ENCODE measurements at places on chromosomes 5 and 9.

DNA sequence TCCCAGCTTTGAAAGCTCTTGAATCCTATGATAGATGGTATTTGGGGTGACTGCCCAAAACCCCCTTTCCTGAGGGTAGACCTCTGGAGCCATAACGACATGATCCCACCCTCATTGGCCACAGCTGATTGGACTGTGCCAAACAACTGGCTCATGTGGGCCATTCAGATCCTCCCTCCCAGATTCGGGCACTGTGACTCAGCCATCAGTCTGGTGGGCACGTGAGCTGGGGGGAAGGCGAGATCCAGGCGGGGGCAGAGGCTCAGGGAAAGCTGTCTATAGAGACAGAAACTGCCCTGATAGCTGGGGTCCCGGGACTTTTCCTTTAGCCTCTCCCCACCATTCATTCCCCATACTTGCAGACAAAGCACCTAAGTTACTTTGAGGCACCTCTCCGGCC is 15.1 kb upstream of the NCS1 start:
- no peak for DNase-seq

DNA sequence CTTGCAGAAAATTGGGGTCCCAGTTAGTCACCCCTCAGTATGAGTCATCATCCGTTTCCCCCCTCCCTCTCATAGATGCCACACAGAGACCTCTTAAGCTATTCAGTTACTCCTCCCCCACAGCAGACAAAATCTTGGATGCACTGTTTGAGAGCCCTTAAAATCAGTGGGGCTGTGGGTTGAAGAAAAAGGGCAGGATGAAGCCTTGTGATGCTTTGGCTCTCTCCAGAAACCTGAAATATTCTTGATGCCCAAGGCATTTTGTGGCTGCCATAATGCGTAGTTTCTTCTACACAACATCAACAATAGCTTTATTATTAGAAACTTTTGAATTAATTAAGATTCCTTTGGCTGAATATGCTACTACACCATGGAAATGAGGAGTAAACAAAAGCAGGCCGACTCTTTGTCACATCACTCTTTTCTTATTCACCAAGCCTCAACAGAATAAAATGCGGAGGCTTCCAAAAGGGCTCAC is 133.8 kb downstream of the MRPS30 start:
- DNase-seq, result peak; percentile 27

DNA sequence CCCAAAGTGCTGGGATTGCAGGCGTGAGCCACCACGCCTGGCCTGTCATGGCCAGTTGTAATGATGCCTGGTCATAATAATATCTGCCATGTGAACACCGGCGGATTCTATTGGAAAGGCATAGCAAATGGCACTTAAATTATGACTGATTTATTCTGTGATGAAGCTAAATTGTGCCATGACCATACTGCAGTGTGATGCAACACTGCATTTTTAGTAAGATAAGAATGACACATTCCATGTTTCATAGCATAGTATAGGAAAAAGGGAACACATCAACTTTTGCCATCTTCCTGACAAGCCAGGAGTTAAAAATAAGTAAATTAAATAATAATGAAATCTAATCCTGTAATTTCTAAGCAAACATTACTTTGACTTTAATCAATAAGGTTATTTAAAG is 30.4 kb upstream of the BICD2 start:
- no peak for DNase-seq

DNA sequence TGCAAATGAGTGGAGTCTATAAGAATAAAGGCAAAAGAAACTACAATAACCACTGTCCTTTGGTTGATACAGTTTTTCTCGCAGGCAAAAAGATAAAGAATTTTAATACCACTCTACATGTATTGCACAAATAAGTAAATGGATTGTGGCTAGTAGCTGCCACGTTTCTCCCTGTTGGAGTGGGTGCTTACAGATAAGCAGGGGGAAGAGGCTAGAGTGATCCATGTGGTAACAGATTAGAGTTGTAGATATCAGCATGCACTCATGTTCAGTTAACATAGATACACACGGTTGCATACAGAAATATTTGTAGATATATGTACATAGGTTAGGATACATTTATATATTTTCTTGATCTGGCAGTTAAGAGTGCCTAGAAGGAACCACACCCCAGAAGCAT is 179.5 kb downstream of the ARHGEF28 start:
- DNase-seq, result no peak

- no peak for DNase-seq
These were observed 43.2 kb downstream of the TMEM167A start for GRCh38 chr5:83034036-83034435.

DNA sequence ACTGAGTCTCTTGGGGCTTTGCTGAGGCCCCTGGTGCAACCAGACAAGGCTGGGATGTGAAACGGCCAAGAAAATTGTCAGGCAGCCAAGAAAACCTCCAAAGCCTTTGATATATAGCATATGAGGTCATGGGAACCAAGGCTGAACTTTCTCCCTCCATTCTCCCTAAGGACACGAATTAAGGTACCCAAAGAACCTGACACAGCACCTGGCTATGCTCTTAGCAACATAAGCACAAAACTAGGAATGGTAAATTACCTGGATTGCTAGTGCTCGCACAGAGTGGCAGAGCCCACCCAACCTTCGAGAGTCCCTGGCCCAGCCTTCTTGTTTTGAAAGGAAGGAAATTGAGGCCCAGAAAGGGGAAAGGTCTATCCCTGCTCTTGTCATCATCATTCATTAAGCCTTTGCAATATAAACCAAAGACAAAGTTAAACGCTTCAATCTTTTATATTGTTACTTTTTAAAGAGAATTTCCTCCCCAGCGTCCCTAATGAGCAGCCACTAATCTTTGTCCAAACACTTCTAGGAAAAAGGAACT is 220.0 kb upstream of the NR4A3 start:
- DNase-seq, result peak; percentile 9

GRCh38 chr5:87051502-87052113 is 216.1 kb upstream of the RASA1 start:
- no peak for DNase-seq

GRCh38 chr5:31078956-31079355 is 114.5 kb upstream of the CDH6 start:
- no peak for DNase-seq

DNA sequence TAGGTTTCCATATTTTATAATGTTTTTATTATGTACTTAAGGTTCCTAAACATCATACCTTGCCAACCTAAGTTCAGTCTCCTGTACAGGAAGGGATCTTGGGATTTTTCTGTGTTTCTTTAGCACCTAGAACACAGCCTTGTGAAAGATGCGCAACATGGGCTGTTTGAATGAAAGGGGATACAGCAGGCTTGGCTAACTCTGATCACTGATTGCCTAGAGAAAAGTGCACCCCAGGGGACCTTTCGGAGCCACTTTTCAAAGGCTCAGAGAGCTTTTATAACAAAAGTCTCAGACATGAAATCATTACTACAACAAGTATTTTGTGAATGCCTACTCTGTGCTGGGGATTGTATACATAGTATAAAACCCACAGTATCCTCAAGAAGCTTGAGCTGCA is 261.6 kb downstream of the BNC2 start:
- DNase-seq, result no peak

DNA sequence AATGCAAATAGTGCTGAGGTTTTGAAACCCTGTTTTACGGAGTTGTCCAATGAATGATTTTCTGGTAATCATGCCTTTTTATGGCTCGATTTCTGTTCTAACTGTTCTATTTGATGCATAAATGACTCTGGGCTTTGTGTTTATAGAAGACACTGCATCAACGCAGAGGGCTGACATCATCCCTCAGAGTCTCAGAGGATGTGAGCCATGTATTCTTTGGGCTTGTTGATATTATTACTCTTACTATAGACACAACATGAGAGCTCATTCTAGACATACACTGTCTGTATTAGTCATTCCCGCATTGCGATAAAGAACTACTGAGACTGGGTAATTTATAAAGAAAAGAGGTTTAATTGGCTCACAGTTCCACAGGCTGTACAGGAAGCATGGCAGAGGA is 31.6 kb downstream of the CDH6 start:
- DNase-seq, result peak; percentile 2

DNA sequence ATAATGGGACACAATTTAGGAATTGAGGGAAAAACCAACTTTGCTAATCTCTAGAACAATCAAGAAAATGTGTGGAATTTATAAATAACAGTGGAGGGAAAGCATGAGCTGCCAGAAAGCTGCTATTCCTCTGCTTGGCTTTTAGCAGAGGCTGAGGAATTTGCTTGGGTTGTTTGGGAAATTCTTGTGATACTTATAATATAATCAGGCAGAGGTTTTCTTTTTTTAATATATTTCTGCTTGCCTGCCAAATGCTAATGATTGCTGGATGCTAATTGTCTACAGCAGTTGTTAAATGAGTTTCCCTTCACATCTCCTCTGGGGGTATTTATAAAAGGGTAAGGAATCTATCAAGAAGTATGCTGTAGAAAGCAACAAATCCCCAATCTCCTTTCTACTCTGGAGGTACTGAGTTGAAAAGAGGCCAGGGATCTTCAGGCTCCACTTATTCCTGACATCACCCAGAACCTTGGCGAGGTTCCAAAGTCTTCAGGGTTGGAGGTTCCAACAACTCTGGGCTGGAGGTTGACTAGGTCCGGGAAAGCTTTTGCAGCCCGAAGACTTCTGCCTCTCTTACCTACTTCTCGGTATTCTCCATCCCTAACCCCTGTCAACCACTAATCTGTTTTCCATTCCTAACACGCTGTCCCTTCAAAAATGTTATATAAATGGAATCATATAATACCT is 60.4 kb upstream of the TMED7 start:
- DNase-seq, result peak; percentile 74

DNA sequence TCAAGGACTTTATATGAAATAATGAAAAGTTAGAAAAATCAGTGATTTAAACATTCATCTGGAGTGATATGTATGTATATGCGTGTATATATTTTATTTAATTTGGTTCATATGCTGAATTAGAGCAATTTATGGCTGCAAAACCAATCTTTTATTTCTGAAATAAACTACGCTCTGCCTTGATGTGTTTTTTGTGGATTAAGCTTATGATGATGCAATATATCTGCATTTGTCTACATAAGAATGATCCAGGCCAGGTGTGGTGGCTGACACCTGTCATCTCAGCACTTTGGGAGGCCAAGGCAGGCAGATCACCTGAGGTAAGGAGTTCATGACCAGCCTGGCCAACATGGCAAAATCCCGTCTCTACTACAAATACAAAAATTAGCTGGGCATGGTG is 1842.3 kb upstream of the CDH6 start:
- DNase-seq, result no peak

- no peak for DNase-seq
These were observed 257.1 kb downstream of the SAXO1 start for GRCh38 chr9:18775930-18776329.

GRCh38 chr5:180315762-180316212 is 23.9 kb upstream of the MAPK9 start:
- peak; percentile 39 for DNase-seq

DNA sequence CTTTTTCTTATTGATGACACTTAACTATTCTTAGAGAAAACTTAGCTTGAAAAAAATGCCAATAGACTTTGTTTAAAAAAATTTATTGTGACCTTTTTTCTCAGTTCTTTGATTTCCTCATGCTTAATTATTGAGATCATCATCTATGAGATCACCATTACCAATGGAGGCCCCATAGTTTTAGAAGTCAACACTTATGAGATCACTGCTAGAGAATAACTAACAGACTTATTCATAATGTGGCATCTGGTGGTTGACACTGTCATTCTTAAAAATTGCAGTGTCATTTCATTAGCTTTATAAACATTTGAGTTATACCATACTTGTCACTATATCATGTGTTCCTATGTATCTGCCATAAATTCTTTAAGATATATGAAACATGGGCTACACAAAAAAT is 14.9 kb upstream of the FEM1C start:
- peak; percentile 70 for DNase-seq

- no peak for DNase-seq
These were observed 13.8 kb downstream of the PHYKPL start for GRCh38 chr5:178218827-178219226.

DNA sequence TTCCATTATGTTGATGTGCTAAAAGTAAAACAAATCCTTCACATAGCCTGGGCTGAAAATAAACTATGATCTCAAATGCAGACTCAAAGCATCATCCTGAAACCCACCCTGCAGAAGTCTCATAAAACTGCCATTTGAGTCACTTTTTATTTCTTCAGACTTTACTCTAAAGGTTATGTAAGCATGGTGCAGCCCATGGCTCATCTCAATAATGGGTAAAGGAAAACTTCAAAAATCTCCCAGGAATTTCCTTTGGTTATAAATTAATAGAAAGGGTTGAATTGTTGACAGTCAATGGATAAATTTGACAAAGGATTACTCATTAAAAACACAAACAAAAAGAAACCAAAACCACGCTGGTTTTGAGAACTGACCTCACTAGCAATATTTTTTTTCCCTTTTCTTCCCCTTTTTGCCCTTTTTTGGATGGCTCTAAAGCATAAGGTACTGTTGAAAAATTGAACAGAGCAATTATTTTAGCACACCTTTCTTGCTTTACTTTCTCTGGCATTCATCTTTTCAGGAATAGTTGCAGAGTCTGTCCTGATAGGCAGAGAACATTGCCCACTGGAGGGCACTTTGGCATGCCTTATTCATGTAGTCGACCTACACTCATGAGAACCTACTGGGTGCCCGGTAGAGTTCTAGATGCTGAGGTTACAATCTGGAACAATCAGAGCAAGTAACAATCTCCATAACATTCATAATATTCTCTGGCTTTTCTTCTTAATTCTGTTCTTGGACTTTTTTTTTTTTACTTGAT is 191.4 kb downstream of the TMEM167A start:
- DNase-seq, result peak; percentile 49

DNA sequence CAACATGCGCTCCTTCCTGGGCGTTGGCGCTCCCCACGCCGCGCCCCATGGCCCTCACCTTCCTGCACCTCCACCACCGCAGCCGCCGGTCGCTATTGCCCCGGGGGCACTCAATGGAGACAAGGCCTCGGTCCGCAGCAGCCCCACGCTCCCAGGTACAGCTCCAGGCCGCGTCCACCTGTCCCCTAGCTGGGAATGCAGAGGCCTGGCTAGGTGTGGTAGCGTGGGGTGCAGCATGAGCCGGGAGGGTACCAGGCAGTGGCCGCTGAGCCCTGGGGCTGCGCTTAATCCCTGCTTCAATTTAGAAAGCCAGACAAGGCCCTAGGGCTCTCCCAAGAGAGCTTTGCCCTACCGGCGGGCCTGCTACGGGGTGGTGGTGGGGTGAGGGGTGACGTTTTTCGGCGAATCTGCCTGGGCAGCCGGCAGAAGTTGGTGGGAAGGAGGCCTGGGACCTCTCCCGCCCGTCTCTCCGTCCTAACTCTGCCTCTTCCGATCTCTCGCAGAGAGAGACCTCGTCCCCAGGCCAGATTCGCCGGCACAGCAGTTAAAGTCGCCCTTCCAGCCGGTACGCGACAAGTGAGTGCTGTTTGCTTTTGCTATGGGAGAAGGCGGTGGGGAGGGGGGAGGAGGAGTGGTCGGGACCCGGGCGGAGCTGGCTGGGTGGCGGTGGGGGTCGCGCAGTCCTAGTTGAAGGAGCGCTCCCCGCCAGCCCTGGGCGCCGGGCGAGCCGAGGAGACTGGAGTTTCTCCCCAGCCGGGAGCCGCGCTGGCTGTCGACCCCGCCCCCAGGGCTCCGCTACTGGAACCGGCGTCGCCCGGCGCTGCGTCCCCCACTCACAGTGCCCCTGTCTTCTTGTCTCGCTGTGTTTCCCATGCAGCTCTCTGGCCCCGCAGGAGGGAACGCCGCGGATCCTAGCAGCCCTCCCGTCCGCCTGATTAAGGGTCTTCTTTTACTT is 4.8 kb downstream of the IRX1 start:
- DNase-seq, result peak; percentile 54

All from fibroblast of skin of abdomen (primary cell).